Nephron progenitor cell (in vitro differentiated cells): ENCODE measurements at places on chromosomes 7 and 10.

DNA sequence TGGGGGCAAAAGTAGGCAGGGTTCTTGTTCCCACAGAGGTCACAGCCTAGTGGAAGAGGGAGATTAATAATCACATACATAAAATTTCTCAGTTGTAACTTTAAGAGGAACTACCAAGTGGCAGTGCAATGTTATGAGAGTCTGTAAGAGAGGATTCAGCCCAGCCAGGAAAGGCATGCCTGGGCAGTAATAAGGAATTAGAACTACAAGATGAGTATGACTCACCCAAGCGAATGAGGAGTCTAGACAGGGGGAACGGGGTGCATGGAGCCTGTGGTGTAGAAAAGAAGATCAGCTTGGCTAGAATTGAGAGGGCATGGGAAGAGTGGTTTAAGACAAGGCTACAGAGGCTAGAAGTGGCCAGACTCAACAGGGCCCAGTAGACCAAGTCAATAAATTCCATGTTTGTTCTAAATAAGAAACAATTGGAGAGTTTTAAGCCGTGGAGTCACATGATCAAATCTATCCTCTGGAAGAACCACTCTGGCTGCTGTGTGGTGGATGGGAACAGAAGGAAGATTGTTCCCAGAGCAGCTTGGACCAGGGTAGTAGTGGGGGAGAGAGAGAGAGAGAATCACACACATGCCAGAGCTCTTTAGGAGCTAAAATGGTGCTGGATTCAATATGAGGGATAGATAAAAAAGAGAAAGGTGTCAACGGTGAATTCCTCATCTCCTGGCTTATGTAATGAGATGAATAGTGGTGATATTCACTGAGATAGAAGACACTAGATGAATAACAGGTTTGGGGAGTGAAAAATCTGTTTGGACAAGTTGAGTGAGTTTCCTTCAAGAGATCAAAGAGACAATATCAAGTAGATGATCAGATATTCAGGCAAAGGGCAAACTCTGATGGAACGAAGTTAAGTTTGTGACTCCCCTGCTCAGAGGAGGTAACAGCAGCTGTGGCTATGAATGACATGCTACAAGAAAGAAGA, 265.1 kb downstream of the FGFR2 start:
- no peak for DNase-seq

DNA sequence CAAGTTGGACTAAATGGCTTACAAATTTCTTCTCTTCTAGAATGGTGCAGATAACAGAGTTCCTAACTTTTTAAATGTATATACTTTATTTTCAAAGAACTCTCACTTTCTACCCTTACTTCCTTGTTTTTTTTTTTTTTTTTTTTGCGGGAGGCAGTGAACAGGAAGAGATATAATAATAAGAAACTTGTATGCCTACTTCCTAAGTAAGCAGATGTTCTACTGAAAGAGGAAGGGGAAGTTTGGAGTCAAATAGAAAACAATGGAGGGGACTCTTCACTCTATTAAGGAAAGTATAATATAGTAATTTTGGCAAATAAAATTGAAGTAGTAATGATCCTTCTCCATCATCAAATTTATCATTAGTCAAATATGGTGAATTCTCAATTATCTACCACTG, 754.0 kb downstream of the KCNMA1 start:
- DNase-seq, result no peak

- DNase-seq, result no peak
Measured at GRCh38 chr10:64376167-64376566, 855.0 kb downstream of the REEP3 start.

DNA sequence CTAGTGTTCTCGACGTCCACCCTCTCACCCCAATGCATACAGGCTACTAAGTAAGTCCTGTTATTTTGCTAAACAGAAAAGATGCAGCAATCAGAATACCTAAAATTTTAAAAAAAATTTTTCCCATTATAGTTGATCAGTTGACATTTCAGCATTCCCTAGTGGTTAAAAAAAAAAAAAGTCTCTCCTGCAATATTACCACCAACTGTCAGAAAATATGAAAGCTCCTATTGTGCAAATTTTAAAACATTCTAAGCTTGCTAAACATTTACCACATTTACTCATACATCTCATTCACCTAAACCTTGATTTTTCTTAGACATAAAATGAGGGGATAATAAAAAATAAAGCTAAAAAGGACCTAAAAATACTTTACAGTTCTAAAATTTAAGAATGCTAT, 165.6 kb downstream of the AVL9 start:
- DNase-seq, result no peak

DNA sequence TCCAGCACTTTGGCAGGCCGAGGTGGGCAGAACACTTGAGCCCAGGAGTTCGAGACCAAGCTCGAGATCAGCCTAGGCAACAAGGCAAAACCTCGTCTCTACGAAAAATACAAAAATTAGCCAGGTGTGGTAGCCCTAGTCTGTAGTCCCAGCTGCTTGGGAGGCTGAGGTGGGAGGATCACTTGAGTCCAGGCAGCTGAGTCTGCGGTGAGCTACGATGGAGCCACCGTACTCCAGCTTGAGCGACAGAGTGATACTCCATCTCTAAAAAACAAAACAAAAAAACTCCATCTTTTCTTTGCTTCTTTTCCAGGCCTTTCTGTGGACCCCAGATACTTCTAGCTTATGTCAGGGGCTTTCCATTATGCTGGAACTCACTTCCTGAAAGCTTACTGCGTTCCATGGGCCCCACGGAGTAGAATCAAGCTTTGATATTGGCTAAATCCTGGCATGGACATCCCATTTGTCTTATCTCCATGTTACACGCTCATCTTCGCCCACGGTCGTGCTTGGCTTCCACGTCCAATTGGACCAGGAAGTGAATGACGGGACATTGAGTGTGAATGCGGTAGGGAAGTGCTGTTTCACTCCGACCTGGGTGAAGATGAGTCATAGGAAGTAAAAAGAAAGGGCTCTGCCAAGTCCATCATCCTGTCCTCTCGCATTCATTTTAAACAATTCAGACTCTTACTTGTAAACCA, 45.7 kb downstream of the FAM171A1 start:
- no peak for DNase-seq

GRCh38 chr7:25308246-25308645, 80.0 kb upstream of the NPVF start:
- no peak for DNase-seq

- no peak for DNase-seq
Measured at GRCh38 chr7:54906963-54907362, 111.9 kb upstream of the EGFR start.

- DNase-seq, result no peak
Measured at GRCh38 chr10:113528876-113529275, 24.0 kb upstream of the HABP2 start.

DNA sequence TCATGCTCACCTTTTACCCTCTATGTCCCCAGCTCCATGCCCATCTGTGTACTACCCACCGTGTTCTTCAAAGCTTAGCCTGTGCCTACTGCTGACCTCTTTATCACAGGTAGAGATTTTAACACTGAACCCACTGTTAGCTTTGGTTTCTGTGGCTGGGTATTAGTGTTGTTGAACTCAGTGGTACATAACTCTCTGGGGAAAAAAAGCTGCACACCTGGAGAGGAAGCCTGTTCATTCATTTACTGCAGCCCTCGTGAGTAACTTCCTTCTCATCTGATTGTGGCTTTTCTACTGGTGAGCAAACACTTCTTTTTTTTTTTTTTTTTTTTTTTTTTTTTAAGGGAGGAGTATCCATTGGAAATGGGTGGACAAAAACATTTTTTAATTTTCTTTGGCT, 326.3 kb downstream of the CCSER2 start:
- no peak for DNase-seq
